AG04449 (cell line): ENCODE measurements at places on chromosomes 4 and X.
A peak's percentile ranks its signal among the peaks of the same experiment; 100 is the strongest.

- no peak for DNase-seq
These were observed 94.4 kb upstream of the ADRA2C start for GRCh38 chr4:3671571-3672464.

GRCh38 chrX:15854080-15854655, 445 bp downstream of the AP1S2 start:
- no peak for DNase-seq

DNA sequence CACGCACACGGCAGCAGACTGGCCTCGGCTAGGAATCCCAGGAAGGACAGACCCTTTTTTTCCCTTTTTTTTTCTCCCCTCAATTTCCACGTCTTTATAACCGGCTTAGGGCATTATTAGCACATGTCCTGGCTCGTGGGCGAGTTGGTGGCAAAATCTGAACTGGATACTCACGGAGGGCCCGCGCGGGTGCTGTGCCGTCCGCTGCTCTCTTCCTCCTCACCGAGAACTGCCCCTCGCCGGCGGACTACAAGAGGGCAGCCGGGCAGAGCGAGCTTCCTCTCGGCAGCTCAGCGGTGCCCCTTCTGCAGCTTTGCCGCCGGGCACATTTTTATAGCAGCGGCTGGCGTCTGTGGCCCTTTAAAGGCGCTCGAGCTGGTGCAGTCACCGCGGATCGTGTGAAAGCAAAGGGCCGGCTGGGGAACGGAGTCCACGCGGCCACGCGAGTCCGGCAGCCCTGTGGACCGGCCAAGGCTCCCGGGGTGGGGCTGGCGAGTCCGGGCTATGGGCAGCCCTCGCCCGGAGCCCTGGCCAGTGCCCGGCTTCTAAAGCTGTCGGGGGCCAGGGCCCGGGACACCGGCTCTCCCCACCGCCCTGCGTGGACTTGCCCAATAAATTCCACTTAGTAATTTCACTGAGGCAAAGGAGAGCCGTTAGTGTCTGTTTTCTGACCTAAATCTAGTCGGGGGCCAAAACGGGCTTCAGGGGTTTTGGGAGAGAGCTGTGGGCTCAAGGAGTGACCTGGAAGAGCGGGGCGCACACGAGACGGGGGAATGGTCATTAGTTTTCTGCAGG, 1.3 kb upstream of the CITED1 start:
- DNase-seq: peak; percentile 3

DNA sequence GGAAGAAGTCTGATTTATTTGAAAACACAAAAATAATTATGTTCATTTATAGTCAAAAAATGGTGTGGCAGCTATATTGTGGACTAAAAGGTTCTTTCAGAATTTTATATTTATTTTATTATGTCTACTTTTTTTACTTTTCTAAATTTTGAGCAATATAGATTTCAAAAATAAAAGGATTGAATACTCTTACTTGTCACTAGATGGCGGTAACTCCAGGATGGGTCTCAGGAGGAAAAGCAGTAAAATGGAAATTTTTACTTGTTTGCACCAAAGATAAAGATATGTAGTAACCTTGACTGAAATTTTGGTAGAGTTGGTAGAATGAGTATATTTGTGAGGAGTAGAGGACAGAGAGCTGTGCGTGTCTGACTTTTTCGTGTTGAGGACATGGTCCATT, 14.5 kb upstream of the DACH2 start:
- no peak for DNase-seq

DNA sequence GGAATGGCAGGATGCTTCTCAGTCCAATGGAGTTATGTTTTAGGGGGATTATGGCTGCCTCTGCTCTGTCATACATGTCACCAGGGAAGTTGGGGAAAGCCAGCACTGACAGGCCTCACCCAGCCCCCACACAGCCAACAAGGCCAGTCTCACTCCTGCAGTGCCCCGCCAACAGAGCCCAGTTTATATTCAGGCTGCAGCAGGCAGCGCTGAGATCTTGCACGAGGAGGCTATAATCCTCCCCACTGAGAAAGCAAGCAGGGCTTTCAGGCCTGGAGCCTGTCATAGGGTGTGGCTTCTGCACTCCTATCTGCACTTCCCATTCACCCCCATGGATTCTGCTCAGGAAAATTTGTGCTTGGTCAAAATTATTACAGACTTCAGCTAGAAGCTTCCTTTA, 25.1 kb downstream of the ADAD1 start:
- DNase-seq: no peak

- no peak for DNase-seq
These were observed 307.8 kb upstream of the DIPK2B start for GRCh38 chrX:45508454-45508853.
